ENCODE measurements at places on chromosomes 1 and 21. TPM values are rescaled to one million over a fixed set of nuclear protein-coding genes. Genes with fewer than 3 reads are reported as not detected.

The BTG3 gene
- 83.6 TPM for total RNA-seq

The CFAP57 gene
- not detected for total RNA-seq

The FYB2 gene
- not detected for total RNA-seq

The FAM177B gene
- total RNA-seq, result 4.7 TPM

The ACP6 gene
- 14.7 TPM for total RNA-seq

The SLAMF8 gene
- total RNA-seq, result 3.8 TPM

The CDC42BPA gene
- total RNA-seq, result 69.2 TPM

The SMCP gene
- total RNA-seq, result not detected

The PLA2G2C gene
- 1.4 TPM for total RNA-seq

The FCGR1A gene
- total RNA-seq, result 0.55 TPM

The RGS8 gene
- not detected for total RNA-seq

The DYNLT5 gene
- total RNA-seq, result 0.49 TPM

The INSRR gene
- not detected for total RNA-seq

The GUCA2A gene
- not detected for total RNA-seq

The KANK4 gene
- total RNA-seq, result 2.4 TPM

The MPC2 gene
- 44.4 TPM for total RNA-seq

The GNAT2 gene
- not detected for total RNA-seq

The DCDC2B gene
- total RNA-seq, result not detected

The OR2G6 gene
- not detected for total RNA-seq

The PAQR6 gene
- 7.7 TPM for total RNA-seq

The UTS2 gene
- total RNA-seq, result not detected

The LENEP gene
- not detected for total RNA-seq

The KPRP gene
- not detected for total RNA-seq

The GABRD gene
- total RNA-seq, result not detected
